Right cardiac atrium (tissue), 5 donors: ENCODE measurements at places on chromosomes 3 and 15. TPM values are rescaled to one million over a fixed set of nuclear protein-coding genes. Genes with fewer than 3 reads are reported as not detected.

- DNase-seq = peak; percentile 69
Measured at GRCh38 chr15:68487087-68487843, 55.3 kb upstream of the ITGA11 start.

OR5AC2 gene
- polyA plus RNA-seq = not detected

DNA sequence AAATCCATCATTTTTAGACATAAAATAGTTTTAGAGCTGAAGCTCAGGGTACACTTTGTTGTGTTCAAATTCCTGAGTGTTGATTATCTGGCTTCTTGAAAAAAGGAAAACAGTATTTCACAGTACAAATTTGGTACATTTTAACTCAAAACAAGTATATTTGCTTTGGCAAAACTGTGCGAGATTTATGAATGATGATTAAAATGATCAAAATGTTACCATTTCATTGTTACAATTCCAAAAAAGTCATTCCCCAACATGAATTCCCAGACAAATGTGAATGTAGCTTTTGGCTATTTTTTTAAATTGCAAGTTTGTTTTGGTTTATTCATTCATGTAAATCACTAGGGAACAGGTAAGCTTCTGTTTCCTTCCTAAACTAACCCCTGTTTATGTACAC lies 347.4 kb upstream of the DCBLD2 start:
- DNase-seq = no peak

DNA sequence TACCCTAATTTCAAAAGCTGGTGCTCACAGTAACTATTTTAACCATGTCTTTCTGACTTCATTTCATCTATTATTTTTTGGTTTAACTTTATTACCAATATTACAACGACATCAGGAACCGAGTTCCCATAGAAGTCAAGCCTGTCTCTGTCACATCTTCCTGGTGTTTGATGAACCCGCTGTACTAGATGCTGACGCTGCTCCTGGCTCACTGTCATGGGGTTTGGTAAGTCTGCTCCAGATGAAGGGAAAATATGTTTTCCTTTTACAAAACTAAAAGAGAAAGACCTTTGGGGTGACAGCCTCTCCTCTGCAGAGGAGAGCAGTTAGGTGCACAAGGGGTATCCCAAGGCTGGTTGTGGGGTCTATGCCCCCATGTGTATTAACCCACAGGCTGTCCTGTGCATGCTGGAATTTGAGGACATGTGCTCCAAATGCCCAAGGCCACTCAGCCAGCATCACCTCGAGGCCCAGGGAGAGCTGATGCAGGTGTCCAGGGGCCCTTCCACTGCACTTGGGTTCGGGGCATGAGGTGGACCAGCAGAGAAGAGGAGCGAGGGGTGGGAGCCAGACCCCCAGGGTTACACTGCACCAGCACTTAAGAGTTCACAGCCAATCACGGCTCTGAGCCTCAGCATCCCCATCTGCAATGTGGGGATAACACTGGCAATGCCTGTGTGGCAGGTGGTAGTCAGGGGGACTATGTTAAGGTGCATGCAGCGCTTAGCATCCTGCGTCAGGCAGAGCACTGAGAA lies 62.2 kb downstream of the ATP10A start:
- no peak for DNase-seq

DNA sequence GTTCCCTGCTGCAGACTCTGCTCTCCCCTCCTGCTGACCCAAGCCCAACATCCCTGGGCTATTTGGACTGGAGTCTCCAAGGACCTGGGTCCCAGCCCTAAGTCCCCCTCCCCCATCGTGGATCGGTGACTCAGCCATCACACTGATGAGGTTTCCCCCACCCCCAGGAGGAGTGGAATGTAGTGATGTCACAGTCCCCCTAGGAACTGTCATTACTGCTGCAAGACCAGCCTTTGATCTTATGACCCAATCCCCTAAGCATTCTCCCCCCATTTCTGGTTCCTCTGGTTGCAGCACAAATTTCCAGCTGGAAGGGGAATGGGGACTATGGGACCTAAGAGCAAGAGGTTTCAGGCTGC lies 63.4 kb upstream of the CSPG4 start:
- no peak for DNase-seq

LNP1 gene
- 4.1 TPM for polyA plus RNA-seq

RBMS3 gene
- polyA plus RNA-seq = 8.9 TPM

LRRK1 gene
- 2.9 TPM for polyA plus RNA-seq

- peak; percentile 80 for DNase-seq
Measured at GRCh38 chr3:25783661-25784512, 644 bp upstream of the NGLY1 start.

DNA sequence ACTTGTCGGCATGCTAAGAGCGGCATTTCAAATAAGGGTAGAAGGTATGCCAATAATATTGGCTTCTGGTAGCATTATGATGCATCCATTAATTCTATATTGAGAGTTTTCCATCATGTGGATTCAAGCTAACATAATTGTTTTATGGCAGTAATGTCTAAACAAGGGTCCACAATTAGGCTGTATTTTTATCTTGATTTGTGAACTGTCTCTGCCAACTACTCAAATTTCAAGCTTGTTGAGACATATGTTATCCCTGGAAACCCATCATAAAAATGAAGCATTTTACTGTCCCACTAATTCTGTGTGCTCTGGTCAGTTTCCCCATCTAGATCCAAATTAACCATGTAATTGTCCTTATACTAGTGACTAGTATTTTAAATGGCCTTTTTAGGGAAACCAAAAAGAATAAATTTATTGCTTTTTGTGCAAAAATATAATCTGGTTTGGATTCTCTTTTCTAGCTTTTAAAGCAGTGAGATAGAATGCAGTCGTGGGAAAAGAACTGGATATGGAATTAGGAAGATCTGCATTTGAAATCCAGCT lies 1.2 kb upstream of the OSTN start:
- no peak for DNase-seq
